Nucleus accumbens (tissue), 56 donors: ENCODE measurements at places on chromosomes 16 and 17.

GRCh38 chr16:12729448-12729847 is 74.2 kb downstream of the CPPED1 start:
- no peak for DNase-seq

DNA sequence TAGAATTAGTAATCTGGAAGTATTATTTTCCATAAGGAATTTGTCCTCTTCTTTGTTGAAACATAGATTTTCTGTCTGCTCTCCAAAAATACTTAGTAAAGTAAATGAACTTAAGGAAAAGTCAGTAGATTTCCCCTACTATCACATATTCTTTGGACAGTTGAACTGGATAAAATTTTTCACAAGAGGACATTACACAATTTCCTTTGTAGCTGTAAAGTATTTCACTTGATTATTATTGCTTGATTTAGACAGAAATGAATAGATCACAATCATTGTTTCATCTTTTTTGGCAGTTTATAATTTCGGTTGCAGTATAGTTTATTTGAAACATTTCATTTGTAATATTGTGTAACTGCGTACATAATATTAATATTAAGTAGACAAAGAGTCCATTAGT is 12.5 kb downstream of the CYB5B start:
- no peak for DNase-seq

- DNase-seq, result no peak
These were observed 218.5 kb upstream of the RPL38 start for GRCh38 chr17:73984941-73985340.

- no peak for DNase-seq
These were observed 15.6 kb upstream of the CLEC10A start for GRCh38 chr17:7095625-7096024.

DNA sequence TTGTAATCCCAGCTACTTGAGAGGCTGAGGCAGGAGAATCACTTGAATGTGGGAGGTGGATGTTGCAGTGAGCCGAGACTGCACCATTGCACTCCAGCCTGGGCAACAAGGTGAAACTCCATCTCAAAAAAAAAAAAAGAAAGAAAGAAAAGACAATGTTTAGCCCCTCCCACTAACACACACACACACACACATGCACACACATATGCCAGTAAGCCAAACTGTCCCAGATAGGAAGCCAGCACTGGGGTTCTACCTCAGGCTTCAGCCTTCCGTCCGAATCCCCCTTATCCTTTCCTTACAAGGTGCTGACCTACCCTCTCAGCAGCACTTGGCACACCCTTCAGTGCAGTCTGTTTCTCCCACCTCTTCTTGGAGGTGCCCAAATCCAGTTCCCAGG is 8.7 kb upstream of the KCNH6 start:
- DNase-seq, result no peak

GRCh38 chr17:40612599-40613244 is 34.9 kb downstream of the SMARCE1 start:
- no peak for DNase-seq

- DNase-seq, result no peak
These were observed 23.3 kb upstream of the ANKRD40CL start for GRCh38 chr17:50790618-50791017.

GRCh38 chr16:69712277-69712676 is 14.1 kb downstream of the NQO1 start:
- DNase-seq, result no peak
